ENCODE measurements at places on chromosomes 4 and X.

GRCh38 chrX:100710816-100711215 is 21.1 kb downstream of the SYTL4 start:
- no peak for DNase-seq

DNA sequence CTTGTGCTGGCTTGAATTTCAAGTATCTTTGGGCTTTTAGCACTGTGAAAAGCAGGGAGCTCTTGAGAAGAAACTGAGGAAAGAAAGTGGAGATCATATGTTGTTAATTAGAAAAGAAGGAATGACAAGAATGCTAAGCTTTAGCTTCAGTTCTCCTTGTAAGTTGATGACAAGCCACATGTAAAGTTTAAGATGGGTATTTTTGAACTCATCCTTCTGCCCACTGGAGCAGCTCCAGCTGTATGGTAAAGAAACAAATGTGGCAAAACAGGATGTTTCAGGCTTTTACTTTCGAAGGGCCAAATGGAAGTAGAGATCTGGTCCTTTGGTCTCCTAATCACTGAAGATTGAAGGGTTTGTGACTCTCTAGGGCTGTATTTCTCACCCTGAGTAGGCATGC is 137.8 kb downstream of the GUCY2F start:
- no peak for DNase-seq

DNA sequence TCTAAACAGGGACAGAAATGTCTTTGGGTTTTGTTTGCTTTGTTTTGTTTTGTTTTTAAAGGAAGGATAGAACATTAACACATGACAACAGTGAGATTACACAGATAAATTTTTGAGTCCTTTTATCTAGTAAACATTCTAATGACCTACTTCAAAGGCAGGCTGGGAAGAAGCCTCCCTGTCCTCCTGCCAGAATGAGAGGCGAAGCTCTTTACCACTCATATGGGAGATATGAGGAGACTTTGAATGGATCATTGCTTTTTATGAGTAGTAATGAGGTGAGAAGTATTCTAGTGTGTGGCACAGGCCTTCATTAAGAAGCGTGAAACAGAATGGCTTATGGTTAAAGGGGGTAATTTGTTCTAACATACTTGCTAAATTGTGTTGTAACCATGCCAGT is 172.0 kb downstream of the FBXO8 start:
- no peak for DNase-seq

GRCh38 chr4:138249132-138249531 is 7.0 kb upstream of the SLC7A11 start:
- DNase-seq: no peak

GRCh38 chr4:140267576-140267975 is 105.9 kb upstream of the SCOC start:
- no peak for DNase-seq

GRCh38 chrX:18985186-18985435 is 1.2 kb upstream of the PHKA2 start:
- DNase-seq: no peak

- no peak for DNase-seq
Observed at GRCh38 chrX:153526042-153526441, 8.6 kb downstream of the ATP2B3 start.

DNA sequence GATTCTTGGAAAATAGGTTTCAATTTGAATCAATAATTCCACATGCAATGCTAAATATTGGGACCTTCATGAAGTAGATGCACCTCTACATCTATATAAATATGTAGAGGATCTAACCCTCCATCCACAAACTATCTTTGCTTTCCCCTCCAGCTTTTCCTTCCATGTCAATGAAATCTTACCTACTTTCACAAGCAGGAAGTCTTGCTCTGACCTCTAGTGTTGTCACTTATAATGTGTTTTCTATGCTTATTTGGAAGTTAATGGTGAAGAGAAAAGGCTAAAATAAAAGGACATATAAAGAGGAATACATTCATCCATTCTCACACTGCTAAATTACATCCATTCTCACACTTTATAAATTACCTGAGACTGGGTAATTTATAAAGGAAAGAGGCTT is 472.7 kb upstream of the DIAPH2 start:
- no peak for DNase-seq

DNA sequence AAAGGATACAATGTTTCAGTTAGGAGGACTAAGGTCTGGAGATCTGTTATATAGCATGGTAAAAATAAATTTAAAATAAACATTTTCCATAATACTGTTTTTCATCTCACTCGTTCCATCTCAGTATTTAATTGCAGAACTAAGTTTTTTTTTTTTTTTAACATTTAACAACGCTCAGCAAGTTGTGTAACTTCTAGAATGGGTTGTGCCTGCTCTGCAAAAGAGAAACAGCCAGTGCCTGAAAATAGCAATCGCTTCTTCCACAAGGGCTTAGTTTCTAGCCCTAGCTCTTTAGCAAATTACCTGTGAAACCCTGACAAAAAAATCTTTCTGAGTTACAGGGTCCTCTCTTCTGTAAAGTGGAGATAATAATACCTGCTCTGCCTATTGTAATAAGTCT is 41.9 kb downstream of the CNGA1 start:
- no peak for DNase-seq

GRCh38 chrX:107935664-107936433 is 46.3 kb downstream of the TEX13B start:
- DNase-seq: no peak

All from GM12891 (cell line).